ENCODE measurements at places on chromosomes 5 and 9. TPM values are rescaled to one million over a fixed set of nuclear protein-coding genes. Genes with fewer than 3 reads are reported as not detected.
A peak's percentile ranks its signal among the peaks of the same experiment; 100 is the strongest.

TIMD4 gene
- 0.66 TPM for total RNA-seq

- no peaks in the 10 kb centered on the region for H3K27me3 ChIP-seq
- no peaks in the 10 kb centered on the region for H3K36me3 ChIP-seq
- H3K27ac ChIP-seq = no peak overlapping the region
- H3K4me1 ChIP-seq = peaks cover 15% of the 10 kb centered on the region
- no peak overlapping the region for H3K4me3 ChIP-seq
Observed at GRCh38 chr9:12698266-12698665, 5.1 kb downstream of the TYRP1 start.

- peaks cover 38% of the 10 kb centered on the region for H3K4me1 ChIP-seq
- H3K27me3 ChIP-seq = no peaks in the 10 kb centered on the region
- no peaks in the 10 kb centered on the region for H3K36me3 ChIP-seq
- DNase-seq = no peak
- no peak overlapping the region for H3K4me3 ChIP-seq
Observed at GRCh38 chr9:115143689-115144088, 25.7 kb upstream of the TNC start.

GRCh38 chr9:90165281-90165680, 477.3 kb downstream of the DIRAS2 start:
- no peaks in the 10 kb centered on the region for H3K27me3 ChIP-seq
- H3K27ac ChIP-seq = no peak overlapping the region
- DNase-seq = no peak
- no peaks in the 10 kb centered on the region for H3K36me3 ChIP-seq
- no peak overlapping the region for H3K4me3 ChIP-seq
- no peaks in the 10 kb centered on the region for H3K4me1 ChIP-seq

DNA sequence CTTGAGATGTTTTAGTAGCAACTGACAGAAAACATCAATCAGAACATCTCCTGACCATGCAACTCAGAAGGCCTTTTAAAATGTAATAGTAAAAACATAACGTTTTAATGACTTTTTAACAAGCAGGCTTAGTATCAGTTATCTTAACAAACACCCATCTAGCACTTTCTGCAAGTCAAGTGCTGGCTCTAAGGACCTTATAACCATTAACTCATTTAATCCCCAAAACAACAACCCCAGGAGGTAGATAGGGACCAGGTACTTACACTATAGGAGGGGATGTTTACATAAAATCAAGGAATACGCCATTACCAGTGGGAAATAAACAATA, 41.8 kb downstream of the ROR2 start:
- H3K36me3 ChIP-seq = no peaks in the 10 kb centered on the region
- no peak overlapping the region for H3K4me3 ChIP-seq
- peaks cover 95% of the 10 kb centered on the region for H3K4me1 ChIP-seq
- no peaks in the 10 kb centered on the region for H3K27me3 ChIP-seq
- peak overlapping the region; percentile 94 for H3K27ac ChIP-seq

DNA sequence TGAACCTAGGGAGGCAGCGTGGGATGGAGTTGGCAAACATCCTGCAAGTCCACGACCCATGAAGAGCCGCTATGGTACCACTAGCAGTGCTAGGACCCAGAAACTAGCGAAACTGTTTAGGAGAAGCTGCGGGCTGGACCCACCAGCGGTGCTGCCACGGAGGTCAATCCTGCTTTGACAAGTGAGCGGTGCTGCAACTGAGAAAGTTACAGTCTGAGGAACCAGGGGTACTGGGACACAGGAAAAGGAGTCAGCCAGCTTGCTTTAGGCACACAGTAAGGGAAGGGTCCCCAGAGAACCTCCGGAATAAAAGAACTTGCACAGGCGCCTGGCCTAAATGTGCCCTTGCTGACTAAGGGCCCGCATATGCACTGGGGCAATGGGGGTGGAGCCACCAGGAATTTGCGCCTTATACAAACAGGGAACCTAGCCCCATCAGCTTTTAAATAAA, 23.6 kb upstream of the ANXA2R start:
- no peak for DNase-seq
- H3K36me3 ChIP-seq = no peaks in the 10 kb centered on the region
- H3K4me1 ChIP-seq = peaks cover 13% of the 10 kb centered on the region
- H3K27ac ChIP-seq = peak overlapping the region; percentile 94
- no peaks in the 10 kb centered on the region for H3K27me3 ChIP-seq
- H3K4me3 ChIP-seq = no peak overlapping the region

PCDHGC5 gene
- 2.1 TPM for total RNA-seq

GRCh38 chr9:87711857-87712800, 13.8 kb upstream of the CTSL start:
- no peaks in the 10 kb centered on the region for H3K27me3 ChIP-seq
- peaks cover 19% of the 10 kb centered on the region for H3K4me1 ChIP-seq
- peaks cover 5% of the 10 kb centered on the region for H3K36me3 ChIP-seq
- no peak overlapping the region for H3K4me3 ChIP-seq
- H3K27ac ChIP-seq = peak overlapping the region; percentile 70
- no peak for DNase-seq

SV2C gene
- total RNA-seq = 0.33 TPM

- DNase-seq = no peak
- peaks cover 15% of the 10 kb centered on the region for H3K4me1 ChIP-seq
- H3K27ac ChIP-seq = no peak overlapping the region
- H3K4me3 ChIP-seq = no peak overlapping the region
- no peaks in the 10 kb centered on the region for H3K36me3 ChIP-seq
Observed at GRCh38 chr5:68529581-68529980, 314.0 kb downstream of the PIK3R1 start.

- H3K4me1 ChIP-seq = no peaks in the 10 kb centered on the region
- peak; percentile 72 for DNase-seq
- no peaks in the 10 kb centered on the region for H3K27me3 ChIP-seq
- peak overlapping the region; percentile 18 for H3K4me3 ChIP-seq
- H3K36me3 ChIP-seq = no peaks in the 10 kb centered on the region
Observed at GRCh38 chr9:108272349-108272899, 583.4 kb downstream of the ACTL7B start.

DNA sequence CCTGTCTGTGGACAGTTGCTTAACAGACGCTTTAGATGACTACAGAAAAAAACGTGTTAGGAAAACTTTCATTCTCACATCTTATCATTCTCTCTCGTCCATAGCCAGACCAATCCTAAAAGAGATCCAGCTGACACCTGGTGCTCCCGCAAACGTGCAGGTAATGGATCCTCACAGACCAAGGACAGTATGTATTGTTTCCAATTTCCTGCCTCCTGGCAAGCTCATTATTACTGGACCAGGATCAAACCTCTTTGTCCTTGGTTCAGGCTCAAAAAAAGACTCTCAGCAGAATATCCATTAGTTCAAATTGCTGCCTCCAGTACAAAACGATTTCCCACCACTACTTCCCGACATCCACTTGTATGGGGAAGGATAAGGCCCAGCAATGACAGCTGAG, 62.4 kb downstream of the SERINC5 start:
- DNase-seq = no peak
- H3K4me3 ChIP-seq = no peak overlapping the region
- peaks cover 47% of the 10 kb centered on the region for H3K4me1 ChIP-seq
- H3K36me3 ChIP-seq = no peaks in the 10 kb centered on the region
- peak overlapping the region; percentile 76 for H3K27ac ChIP-seq

DNA sequence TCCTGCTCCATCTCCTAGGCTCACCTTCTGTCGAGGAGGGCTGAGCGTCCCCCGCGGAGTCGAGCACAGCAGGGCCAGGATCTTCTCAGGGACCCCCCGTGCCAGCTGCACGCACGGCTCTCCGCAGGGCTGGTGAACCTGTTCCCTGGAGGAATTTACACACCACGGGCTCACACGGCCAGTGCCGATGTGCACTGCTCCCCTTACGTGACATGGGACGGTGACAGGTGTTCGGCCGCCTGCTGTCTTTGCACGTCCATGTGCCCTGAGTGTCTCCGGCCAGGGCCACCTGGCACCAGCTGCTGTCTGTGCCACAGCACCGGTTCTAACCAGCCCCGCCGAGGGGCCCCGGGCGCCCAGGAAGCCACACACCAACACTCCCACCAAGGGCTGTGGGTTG, 8.7 kb upstream of the AGPAT2 start:
- no peak for DNase-seq
- no peaks in the 10 kb centered on the region for H3K36me3 ChIP-seq
- no peaks in the 10 kb centered on the region for H3K27me3 ChIP-seq
- H3K4me3 ChIP-seq = no peak overlapping the region

SREK1 gene
- 127 TPM for total RNA-seq
